Skeletal muscle tissue (tissue), 5 donors: ENCODE measurements at places on chromosomes 1 and 21. TPM values are rescaled to one million over a fixed set of nuclear protein-coding genes. Genes with fewer than 3 reads are reported as not detected.

Gene NDUFS2
- total RNA-seq, result 147 TPM

Gene MYCL
- total RNA-seq, result 1.0 TPM

Gene CELA2A
- total RNA-seq, result not detected

Gene PPM1J
- total RNA-seq, result 1.0 TPM

Gene PLA2G2A
- not detected for total RNA-seq

Gene LCE1B
- total RNA-seq, result not detected

Gene AMY2A
- total RNA-seq, result not detected

Gene NR1I3
- total RNA-seq, result not detected

Gene CRYAA
- total RNA-seq, result not detected

Gene SMIM12
- total RNA-seq, result 8.9 TPM

Gene PRR9
- not detected for total RNA-seq

Gene ZC3H12A
- total RNA-seq, result 1.0 TPM

Gene AIM2
- 0.52 TPM for total RNA-seq

Gene ANXA9
- total RNA-seq, result not detected

Gene IL24
- not detected for total RNA-seq

Gene VANGL2
- 2.1 TPM for total RNA-seq

Gene GREM2
- 2.6 TPM for total RNA-seq

Gene OR2L3
- total RNA-seq, result not detected

Gene SPTA1
- total RNA-seq, result 4.7 TPM

Gene RGS1
- total RNA-seq, result 5.7 TPM

Gene TSPAN1
- not detected for total RNA-seq

Gene ANGPTL3
- not detected for total RNA-seq

Gene AMY1B
- not detected for total RNA-seq

Gene C1orf21
- 16.7 TPM for total RNA-seq

Gene ZNF678
- total RNA-seq, result 17.7 TPM

Gene ACKR1
- total RNA-seq, result 4.7 TPM

Gene CACNA1S
- 43.3 TPM for total RNA-seq

Gene MYOC
- total RNA-seq, result 5.2 TPM

Gene ATP1A2
- 38.1 TPM for total RNA-seq

Gene CD5L
- total RNA-seq, result not detected

Gene LRRC71
- not detected for total RNA-seq

Gene TRIM17
- total RNA-seq, result 0.52 TPM

Gene TRABD2B
- total RNA-seq, result 0.52 TPM

Gene RHCE
- 0.52 TPM for total RNA-seq

Gene DCST2
- total RNA-seq, result not detected

Gene NBL1
- 23.5 TPM for total RNA-seq

Gene CASQ1
- 616 TPM for total RNA-seq

Gene TDRD5
- under 0.01 TPM for total RNA-seq

Gene C1QA
- total RNA-seq, result 50.6 TPM

Gene AQP10
- total RNA-seq, result not detected

Gene LRRIQ3
- 1.0 TPM for total RNA-seq

Gene AZIN2
- 5.7 TPM for total RNA-seq

Gene CSF3R
- total RNA-seq, result 3.7 TPM

Gene SMCP
- not detected for total RNA-seq

Gene CYP4X1
- total RNA-seq, result 3.1 TPM

Gene RHOC
- total RNA-seq, result 196 TPM

Gene NBPF4
- total RNA-seq, result not detected

Gene SUSD4
- total RNA-seq, result 4.7 TPM

Gene RHOU
- total RNA-seq, result 16.7 TPM

Gene S100A12
- total RNA-seq, result 23.0 TPM

Gene KCNN3
- 3.7 TPM for total RNA-seq

Gene SELE
- 1.6 TPM for total RNA-seq

Gene GUCA2A
- not detected for total RNA-seq
